ENCODE measurements at places on chromosomes 3 and 15.

DNA sequence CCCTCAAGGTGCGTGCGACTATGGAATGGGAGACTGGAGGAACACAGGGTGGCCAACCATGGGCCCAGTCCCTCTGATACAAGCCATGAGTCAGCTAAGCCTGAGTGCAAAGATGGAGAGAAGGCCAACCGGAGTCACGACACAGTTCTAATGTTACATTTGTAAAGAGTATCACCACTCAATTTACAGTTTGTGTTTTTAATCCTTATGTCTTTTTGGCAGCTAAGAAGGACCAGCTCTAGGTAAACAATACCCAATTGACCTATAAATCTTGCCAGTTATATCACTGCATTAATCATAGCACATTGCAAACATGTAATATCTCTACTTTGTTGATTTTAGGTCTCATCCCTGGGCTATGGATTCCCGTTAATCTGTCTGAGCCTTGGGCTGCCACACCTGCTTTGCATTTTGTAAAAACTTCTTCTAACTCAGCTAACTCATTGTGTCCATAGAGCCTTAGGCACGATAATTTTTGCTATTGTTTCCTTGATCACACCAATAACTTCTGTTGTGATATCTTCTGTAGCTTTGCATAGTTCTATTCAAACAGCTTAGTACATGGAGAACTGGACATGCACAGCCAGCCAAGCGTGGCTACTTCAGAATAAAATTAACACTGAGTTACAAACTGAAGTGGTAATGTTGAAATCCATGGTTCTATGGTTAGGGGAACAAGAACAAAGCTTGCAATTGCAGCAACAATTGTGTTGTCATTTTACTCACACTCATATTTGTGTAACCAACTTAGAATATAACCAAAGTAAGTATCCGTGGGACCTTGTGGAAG lies 50.3 kb downstream of the LSM3 start:
- no peak for DNase-seq

DNA sequence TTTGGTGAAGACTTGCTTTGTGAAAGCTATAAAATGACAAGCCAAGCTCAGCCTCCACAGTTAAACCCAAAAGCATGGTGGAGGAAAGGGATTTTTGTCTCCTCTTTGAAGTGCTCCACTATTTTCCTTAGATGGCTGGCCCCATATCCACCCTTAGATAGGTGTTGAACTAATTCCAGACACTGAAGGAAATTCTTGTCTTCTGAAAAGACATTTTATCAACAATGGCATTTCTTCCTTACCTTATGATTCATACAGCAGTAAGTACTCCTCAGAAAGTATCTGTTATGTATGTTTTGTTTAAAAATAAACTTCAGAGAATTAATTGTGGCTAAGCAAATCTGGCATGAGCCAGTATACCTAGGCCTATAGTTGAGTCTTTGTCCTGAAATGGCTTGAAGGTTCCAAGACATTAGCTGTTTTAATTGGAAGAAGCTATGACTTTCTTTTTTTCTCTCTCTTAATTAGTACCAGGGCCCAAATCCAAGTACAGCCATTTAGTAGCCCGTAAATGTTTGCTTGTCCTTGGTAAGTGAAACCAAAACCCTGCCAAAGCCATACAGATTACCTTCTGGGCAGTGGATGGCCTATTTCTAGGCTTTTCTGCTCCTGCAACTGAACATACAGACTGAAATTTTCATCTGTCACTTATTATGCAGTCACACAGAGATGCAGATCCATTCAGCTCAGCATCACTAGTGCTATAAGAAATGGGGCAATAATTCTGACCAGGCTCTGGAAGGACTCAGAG lies 5.1 kb upstream of the BFSP2 start:
- no peak for DNase-seq

- no peak for DNase-seq
Measured at GRCh38 chr3:138049157-138049919, 39.4 kb downstream of the CLDN18 start.

- no peak for DNase-seq
Measured at GRCh38 chr3:26099692-26100091, 309.8 kb downstream of the OXSM start.

DNA sequence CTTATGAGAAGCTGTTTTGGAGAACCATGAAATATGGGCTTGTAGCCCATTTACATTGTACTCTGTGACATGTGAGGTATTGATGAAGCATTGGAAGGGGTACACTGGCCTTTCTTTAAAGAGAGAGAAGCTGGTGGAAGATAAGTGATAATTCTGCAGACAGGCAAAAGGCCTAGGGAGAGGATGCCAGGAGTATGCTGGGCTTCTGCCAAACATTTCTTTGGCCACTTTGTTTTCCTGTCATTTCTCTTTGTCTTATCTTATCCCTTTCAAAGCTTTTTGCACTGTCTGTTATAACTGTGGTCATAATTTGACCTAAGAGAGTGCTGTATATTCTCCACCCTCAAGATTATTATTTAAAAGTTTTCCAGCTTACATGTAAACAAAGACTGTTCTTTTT lies 109.6 kb upstream of the SEMA6D start:
- no peak for DNase-seq

Data from type B pancreatic cell (in vitro differentiated cells).